ENCODE measurements at places on chromosomes 16 and 17.

- peak; percentile 74 for DNase-seq
Observed at GRCh38 chr16:75074920-75075687, 41.5 kb downstream of the LDHD start.

- peak; percentile 18 for DNase-seq
Observed at GRCh38 chr16:79599256-79599836, 1.2 kb downstream of the MAF start.

- no peak for DNase-seq
Observed at GRCh38 chr17:58911741-58912343, 156.2 kb downstream of the PPM1E start.

GRCh38 chr17:74992223-74992622, 4.8 kb downstream of the CDR2L start:
- no peak for DNase-seq

DNA sequence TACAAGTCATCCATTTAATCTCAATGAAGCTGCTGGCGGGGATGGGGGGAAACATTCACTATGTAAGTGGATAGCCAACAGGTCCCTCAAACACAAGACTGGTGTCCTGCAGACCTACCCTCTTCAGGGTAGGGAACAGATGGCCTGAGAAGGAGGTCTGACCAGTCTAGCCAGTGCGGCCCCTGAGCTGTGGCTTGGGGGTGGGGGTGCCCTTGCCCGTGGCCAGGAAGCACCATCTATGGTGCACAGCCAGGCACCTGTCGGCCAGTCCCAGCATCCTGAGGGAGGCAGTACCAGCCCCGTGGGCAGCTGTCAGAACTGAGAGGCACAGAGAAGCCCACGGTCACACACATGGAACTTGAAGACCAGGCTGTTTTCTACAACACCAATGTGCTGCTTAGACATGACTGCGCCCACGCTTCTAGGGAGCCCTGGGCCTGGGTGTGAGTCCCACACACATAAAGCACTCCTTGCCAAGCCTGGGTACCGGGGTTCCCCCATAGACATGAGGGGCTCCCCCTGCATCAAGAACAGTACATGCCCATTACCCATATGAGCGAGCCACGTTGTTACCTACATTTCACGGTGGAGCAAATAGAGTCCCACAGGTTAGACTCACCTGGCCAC, 40.9 kb downstream of the RMI2 start:
- DNase-seq, result no peak

- no peak for DNase-seq
Observed at GRCh38 chr17:61487161-61487988, 35.2 kb downstream of the TBX4 start.

- no peak for DNase-seq
Observed at GRCh38 chr16:79752396-79752795, 151.9 kb upstream of the MAF start.

DNA sequence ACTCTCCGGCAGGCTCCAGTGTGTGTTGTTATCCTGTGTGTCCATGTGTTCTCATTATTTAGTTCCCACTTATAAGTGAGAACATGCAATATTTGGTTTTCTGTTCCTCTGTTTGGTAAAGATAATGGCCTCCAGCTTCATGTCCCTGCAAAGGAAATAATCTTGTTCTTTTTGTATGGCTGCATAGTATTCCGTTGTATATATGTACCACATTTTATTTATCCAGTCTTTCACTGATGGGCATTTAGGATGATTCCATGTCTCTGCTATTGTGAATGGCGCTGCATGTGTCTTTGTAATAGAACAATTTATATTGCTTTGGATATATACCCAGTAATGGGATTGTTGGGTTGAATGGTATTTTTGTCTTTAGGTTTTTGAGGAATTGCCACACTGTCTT, 807.3 kb upstream of the CA10 start:
- no peak for DNase-seq

All from T-helper 9 cell (primary cell).